T1000 (cell line): ENCODE measurements at places on chromosomes 4 and X.

GRCh38 chr4:125985856-125986255 is 671.1 kb downstream of the FAT4 start:
- DNase-seq, result no peak

GRCh38 chr4:106486533-106486932 is 118.0 kb upstream of the GIMD1 start:
- DNase-seq, result no peak

- no peak for DNase-seq
Measured at GRCh38 chr4:87461281-87461700, 38.9 kb downstream of the NUDT9 start.

DNA sequence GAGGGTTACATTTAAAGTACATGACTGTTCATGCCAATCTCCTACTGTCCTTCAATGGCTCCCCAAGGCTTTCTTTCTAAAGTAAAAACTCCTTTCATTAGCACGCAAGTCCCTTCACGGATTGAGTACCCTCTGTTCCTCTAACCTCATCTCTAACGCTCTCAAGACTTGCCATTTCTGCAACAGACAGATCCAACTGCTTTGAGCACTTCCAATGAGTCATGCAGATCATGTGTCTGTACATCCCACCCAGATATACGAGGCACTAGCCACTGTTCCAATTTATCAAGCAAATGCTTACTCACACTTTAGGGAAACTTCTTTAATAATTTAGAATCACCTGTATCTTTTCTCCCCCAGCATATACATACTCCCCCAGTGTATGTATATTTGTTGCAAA is 332.5 kb upstream of the ZFP42 start:
- no peak for DNase-seq

DNA sequence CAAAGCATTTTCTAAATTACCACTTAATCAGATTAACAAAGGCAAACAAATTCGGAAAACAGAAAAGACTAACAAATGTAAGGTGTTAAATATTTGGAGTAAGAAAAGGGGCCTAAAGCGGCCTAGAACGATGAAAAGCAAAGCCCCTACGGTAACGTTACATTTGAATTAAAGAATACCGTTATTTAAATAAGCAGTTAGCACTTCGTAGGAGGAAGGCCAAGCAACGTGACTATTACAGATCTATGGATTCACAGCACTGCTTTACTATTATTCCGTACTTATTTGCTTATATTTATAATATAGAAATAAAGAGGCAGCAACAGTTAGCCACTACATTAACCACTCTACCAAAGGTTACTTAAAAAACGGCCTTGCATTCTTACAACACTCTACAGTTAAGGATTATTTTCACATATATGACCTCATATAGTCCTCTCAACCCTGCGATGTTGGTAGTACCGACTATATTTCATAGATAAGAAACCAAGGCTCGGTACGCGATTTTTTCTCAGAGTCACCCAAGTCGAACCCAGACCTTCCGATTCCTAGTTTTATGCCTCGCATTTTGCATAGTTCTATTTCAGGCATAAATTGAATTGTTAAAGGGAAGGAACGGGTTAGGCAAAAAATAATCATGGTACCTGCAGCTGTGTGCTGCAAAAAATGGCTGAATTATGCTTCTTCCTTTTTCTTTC is 2.9 kb downstream of the KLHL15 start:
- DNase-seq, result no peak
